ENCODE measurements at places on chromosomes 5 and 9.
A peak's percentile ranks its signal among the peaks of the same experiment; 100 is the strongest.

- no peak for DNase-seq
These were observed 2.0 kb upstream of the NSD1 start for GRCh38 chr5:177131352-177132135.

- no peak for DNase-seq
These were observed 247.7 kb downstream of the PJA2 start for GRCh38 chr5:109161914-109162683.

DNA sequence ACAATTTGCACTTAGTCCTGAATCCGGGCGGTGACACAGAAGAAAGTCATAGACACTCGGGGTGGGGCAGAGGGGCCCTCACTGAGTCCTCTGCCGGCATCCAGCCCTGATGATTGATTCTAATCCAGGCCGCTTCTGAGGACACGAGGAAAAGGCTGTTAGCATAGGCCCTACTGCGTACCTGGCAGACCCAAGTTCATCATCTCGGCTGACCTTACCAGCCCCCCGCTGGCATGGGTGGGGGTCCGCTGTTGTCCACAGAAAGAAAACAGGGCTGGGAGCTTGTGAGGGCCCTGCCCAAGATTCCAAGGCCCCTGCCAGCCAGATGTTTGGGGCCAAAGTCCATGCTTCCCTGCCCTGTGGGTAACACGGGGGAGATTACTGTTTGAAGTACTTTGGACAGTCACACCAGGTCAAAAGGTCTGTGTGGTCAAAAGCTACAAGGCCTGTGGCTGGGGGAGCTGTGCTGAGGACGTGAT lies 24.5 kb downstream of the ERGIC1 start:
- DNase-seq: no peak

- no peak for DNase-seq
These were observed 76.2 kb upstream of the IL6ST start for GRCh38 chr5:56070851-56071465.

- no peak for DNase-seq
These were observed 8.5 kb upstream of the C9orf72 start for GRCh38 chr9:27581826-27582225.

GRCh38 chr5:123482258-123482657 lies 29.7 kb upstream of the CSNK1G3 start:
- DNase-seq: no peak

GRCh38 chr5:135353952-135354721 lies 44.9 kb downstream of the MACROH2A1 start:
- DNase-seq: peak; percentile 49

GRCh38 chr9:123816817-123817472 lies 113.0 kb downstream of the DENND1A start:
- DNase-seq: no peak

- peak; percentile 49 for DNase-seq
These were observed 294.7 kb upstream of the DMRT1 start for GRCh38 chr9:546797-547223.

GRCh38 chr5:151617841-151618710 lies 26.9 kb upstream of the FAT2 start:
- DNase-seq: no peak

- DNase-seq: no peak
These were observed 43.1 kb upstream of the SELENOP start for GRCh38 chr5:42854795-42855194.
